Heart left ventricle (tissue), 16 donors: ENCODE measurements at places on chromosomes 6 and 20. TPM values are rescaled to one million over a fixed set of nuclear protein-coding genes. Genes with fewer than 3 reads are reported as not detected.

The GGTLC1 gene
- not detected for total RNA-seq

The SLC52A3 gene
- total RNA-seq: 2.8 TPM

The STK35 gene
- total RNA-seq: 13.3 TPM

The SLC17A2 gene
- not detected for total RNA-seq

The POU3F2 gene
- not detected for total RNA-seq

DNA sequence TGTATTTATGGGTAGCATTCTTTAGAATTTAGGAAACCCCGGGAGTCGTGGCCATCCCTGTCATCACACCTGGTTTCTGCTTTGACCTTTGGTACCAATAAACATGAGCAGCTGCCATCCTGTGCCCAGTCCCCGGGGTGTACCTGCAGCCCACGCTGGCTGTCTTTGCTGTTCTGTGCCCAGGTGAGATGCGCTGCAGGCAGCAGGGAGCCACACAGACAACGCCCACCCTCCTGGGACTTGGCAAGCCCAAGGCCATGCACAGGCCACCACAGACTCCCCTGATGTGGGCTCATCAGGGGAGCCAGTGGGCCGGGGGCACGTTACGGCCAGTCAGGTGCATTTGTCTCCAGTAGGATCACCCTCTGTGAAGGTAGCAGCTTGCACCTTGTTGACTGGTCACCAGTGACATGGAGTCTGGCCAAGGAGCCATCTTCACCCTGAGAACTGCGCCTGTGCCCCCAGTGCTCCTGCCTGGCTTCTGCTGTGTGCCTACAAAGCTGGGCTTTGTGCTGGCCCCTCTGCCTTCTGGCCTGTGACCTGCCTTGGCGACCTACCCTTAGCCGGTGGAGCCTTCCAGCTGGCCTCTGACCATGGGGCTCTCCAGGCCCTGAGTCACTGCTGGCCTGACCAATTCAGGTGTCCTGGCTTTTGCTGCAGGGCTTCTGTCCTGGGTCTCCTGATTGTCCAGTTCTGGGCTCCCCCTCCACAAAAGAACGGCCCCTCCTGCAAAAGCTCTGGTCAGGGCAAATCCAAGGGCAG is 14.2 kb upstream of the UNC93A start:
- DNase-seq: no peak

GRCh38 chr6:166275714-166276166 is 32.5 kb downstream of the PRR18 start:
- peak; percentile 51 for DNase-seq

DNA sequence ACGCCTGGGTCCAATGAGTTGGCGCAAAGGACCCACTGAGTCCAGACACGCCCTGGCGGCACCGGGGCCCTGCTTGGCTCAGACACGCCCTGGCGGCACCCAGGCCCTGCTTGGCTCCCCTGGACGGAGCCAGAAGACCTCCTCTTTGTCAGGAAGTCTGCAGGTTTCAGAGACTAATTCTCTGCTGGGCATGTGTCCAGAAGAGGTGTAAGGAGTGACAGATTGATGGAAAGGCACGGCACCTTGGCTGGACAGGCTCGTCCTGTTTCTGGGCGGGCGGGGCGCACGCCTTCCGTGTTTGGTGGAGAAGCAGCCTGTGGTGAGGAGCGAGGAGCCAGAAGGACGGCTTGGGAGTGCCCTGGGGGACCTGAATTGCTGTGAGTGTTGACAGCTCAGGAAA is 23.1 kb upstream of the DACT2 start:
- no peak for DNase-seq

DNA sequence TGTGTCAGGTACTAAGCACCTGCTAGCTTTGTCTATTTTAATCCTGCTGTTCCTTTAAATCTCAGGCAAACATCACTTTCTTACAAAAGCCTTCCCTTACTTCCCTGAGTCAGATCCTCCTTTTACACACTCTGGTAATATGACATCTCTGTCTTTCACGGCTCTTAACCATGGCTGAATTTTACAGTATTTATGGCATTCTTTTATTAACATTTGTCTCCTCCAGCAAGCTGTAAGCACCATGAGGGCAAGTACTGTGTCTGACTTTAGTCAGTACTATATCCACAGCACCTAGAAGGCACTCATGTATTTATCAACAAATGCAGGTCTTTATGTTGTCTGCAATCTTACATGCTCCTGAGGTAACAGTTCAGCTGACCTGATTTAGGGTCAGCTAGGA is 33.7 kb upstream of the HBS1L start:
- no peak for DNase-seq
